SK-N-MC (cell line): ENCODE measurements at places on chromosomes 5 and 9.

DNA sequence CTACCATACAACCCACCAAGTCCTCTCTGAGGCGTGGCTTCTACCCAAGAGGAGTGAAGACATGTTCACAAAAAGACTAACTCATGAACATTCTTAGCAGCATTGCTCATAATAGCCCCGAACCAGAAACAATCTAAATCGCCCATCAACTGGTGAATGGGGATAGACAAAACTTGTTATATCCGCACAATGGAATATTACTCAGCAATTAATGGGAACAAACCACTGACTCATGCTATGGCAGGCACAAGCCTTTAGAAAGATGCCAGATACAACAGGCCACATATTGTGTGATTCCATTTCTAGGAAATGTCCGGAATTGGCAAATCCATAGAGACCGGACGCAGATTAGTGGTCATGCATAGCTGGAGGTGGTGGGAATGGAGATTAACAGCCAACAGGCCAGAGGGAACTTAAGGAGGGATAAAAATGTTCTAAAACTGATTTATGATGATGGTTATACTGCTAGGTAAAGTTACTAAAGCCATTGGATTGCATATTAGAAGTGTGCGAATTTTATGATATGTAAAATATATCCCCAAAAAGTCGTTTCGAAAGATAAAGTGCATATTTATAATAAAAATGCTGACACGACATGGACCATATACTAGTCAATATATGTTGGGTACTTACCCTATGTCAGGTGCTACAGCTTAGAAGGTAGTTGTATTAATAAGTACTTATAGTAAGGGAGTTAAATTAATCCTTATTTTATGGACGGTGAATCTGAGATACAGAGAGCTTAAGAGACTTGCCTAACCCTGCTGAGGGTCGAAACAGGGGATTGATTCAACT lies 55.4 kb downstream of the LHX2 start:
- no peak for DNase-seq

- DNase-seq, result no peak
Observed at GRCh38 chr5:66009277-66009676, 82.9 kb downstream of the ERBIN start.

DNA sequence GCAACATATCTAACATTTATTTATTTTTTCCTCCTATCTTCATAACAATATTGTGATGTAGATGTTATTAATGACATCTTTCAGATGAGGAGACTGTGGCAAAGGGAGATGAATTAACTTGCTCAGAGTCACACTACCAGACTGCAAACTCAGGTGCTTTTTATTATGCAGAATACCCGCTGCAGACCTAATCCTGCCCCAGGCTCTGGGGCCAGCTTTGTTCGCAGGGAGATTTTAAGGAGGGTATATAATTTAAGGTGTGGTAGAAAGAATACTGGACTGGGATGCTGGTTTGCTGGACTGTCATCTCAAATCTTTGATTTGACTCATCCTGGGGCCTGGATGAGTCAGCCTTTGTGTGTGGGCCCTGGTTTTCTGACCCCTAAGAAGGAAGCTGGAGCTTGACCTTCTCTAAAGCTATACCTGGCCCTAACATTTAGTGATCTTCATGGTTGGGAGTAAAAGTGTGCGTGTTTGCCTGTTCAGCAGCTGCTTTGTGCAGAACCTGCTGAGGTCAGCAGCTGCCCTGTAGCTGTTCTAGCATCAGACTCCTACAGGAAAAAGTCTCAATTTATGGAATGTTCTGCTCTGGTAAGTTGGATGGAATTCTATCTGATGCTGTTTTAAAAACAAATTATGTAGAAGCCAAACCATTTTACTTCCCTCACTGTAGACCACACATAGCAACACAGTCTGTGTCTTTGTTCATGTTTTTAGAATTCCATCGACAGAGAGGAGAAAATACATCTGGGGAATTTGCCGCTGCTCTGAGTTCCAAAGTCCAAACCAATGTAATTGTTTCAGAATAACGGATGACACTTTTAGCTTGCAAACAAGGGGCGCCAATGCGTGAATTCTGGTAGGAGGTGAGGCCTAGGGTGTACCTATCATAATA lies 4.5 kb downstream of the SLC36A1 start:
- DNase-seq, result no peak

- DNase-seq, result no peak
Observed at GRCh38 chr9:135584371-135584770, 22.8 kb downstream of the PAEP start.

DNA sequence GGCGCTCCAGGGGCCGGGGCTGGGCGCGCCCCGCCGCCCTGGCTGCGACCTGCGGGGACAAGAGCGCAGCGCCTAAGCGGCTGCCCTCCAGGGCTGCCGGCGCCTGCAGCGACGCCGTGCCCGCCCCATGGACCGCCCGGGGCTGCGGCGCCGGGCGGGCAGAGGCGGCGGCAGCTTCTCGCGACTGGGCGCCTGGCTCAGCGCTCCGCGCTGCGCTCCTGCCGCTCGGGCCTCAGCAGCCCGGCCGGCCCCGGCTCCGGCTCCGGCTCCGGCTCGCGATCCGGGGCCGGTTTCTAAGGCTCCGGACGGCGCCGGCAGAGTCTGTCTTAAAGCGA lies at the start of gene PITX1:
TSS of gene PITX1 (minus strand) at position 328 of the 335 bp plus-strand sequence. CDS start 347 bp downstream, outside the sequence.
- no peak for DNase-seq

DNA sequence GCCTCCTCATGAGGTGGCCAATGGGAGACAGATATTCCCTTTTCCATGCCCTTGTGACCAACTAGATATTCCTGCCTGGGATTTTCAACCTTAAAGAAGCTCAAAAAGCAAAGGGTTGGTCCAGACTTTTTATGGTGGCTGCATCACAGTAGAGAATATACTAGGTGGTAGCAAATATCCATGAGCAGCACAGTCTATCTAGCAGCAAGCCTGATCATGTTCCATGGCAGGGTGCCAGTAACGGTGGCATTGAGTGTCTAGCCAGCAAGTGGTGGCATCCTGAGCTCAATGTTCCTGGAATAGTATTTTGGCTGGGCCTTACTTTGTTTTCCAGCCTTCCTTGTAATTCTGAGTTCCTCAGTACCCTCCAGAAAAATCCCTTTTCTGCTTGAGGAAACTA lies 25.8 kb downstream of the CDC25C start:
- no peak for DNase-seq
